ENCODE measurements at places on chromosomes 6 and 20. TPM values are rescaled to one million over a fixed set of nuclear protein-coding genes. Genes with fewer than 3 reads are reported as not detected.
A peak's percentile ranks its signal among the peaks of the same experiment; 100 is the strongest.

DNA sequence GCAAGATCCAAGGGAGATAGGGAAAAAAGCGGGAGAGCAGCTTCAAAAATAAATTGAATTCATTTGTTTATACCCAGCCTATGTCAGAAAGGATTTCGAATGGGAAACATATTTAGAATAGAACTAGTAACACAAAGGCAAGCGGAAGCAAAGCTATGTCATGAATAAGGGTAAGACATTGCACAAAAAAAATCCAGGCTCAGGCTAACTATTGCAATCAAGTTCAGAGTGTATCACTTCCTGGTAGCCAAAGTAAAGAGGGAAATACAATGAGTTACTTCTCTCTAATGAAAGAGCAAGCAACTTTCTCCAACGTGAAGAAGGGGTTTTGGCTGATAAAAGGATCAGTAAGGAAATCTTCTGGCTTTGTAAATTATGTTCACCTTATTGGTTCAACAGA is 212.8 kb downstream of the ZMYND8 start:
- DNase-seq: no peak

The GRIK2 gene
- 5.5 TPM for total RNA-seq

DNA sequence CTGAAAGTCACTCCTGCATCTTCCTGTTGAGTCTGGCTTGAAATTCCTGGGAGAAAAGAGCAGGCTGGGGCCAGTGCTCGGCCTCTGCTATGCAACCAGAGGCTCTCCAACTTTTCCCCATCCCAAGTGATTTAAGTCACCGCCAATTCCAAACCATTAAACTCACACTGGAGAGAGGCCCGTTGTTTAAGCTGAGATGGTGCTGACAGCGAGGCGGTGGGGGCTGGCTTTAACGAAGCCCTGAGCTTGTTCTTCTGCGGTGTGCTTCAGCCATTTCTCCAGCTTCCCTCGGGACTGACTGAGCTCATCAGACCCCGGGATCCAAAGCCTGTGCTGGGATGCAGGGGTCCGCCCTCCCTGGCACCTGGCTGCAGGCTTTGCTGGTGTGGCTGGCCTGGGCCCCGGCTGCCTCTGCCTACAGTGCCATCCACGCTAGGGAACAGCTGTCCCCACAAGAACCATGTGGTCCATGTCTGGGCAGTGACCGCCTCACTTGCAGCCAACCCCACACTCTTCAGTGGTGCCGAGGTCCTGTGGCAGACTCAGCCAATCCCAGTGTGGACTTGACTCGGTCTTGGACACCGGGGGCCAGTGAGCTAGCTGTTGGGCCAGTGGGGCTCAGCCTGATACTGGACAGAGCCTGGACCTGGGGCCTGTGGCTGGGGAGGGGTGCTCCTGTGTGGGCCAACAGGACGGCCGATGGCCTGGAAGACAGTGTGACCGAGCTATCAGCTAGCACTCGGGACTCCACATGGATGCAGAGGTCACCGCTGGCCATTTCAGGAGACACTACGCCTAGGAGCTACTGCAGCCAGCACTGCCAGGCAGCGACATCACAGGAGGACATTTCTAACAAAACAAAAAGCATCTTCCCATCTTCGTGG is 21.2 kb downstream of the RAMACL start:
- peak; percentile 73 for DNase-seq

DNA sequence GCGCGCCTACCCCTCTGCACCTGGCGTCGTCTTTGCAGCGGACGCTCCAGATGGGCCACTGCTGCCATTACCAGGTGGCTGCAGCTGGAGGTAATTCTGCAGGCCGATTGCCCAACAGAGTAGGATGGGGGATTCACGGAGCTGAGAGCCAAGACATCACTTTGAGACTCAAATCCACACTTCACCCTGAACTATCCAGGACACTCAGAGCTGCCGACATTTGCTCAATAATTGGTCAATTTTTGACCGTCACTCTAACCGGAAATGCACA is 694.9 kb upstream of the FLRT3 start:
- DNase-seq: no peak

Data from Right ventricle myocardium superior (tissue), 1 donor.